ENCODE measurements at places on chromosomes 12 and 14. TPM values are rescaled to one million over a fixed set of nuclear protein-coding genes. Genes with fewer than 3 reads are reported as not detected.

Gene CFAP251
- 0.78 TPM for total RNA-seq

Gene PPP2R3C
- total RNA-seq, result 39.7 TPM

Gene CD163
- not detected for total RNA-seq

Gene ACSS3
- total RNA-seq, result not detected

Gene ZFHX2
- total RNA-seq, result 0.97 TPM
